Activated CD8-positive, alpha-beta memory T cell treated with anti-CD3 and anti-CD28 coated beads for 4 hours (primary cell): ENCODE measurements at places on chromosomes 2 and 18.

GRCh38 chr2:80519121-80519643 is 214.6 kb upstream of the LRRTM1 start:
- DNase-seq: no peak

- no peak for DNase-seq
These were observed 254.3 kb downstream of the SOX11 start for GRCh38 chr2:5946225-5947115.

DNA sequence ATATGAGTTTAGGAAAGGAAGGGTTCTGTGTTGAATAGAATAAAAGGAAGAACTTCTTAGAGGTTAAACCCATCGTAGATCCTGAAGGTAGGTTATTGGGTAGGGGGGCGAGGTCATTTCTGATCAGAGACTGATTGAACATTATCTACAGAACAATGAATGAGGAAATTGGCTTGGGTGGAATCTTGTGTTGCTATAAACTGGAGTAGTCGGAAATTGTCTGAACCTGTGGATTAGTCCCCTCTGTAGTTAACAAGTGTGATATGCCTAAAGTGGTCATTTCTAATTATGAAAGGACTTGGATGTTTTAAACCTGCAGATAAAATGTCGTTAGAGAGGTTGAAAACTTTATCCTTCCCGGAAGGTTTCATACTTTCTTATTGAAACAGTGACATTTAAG is 42.1 kb downstream of the EML4 start:
- no peak for DNase-seq

GRCh38 chr2:138421971-138422335 is 79.6 kb upstream of the SPOPL start:
- DNase-seq: no peak

DNA sequence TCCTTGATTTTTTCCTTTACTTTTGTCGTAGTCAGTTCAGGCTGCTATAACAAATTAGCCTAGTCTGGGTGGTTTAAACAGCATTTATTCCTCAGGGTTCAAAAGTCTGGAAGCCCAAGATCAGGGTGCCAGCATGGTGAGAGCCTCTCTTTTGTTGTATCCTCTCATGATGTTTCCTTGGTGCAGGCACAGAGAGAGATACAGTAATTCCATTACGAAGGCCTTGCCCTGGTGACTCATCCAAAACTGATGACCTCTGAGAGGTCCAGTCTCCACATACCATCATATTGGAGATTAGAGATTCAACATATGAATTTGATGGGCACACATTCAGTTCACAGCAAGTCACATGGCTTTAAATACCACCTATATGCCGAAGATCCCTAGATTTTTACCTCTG is 253.8 kb downstream of the CYRIA start:
- DNase-seq: no peak

- DNase-seq: no peak
These were observed 327.0 kb upstream of the HS6ST1 start for GRCh38 chr2:128645631-128646030.

GRCh38 chr18:51195086-51195450 is 2.4 kb downstream of the MEX3C start:
- no peak for DNase-seq

- no peak for DNase-seq
These were observed 159.9 kb upstream of the DTNA start for GRCh38 chr18:34550156-34550555.

DNA sequence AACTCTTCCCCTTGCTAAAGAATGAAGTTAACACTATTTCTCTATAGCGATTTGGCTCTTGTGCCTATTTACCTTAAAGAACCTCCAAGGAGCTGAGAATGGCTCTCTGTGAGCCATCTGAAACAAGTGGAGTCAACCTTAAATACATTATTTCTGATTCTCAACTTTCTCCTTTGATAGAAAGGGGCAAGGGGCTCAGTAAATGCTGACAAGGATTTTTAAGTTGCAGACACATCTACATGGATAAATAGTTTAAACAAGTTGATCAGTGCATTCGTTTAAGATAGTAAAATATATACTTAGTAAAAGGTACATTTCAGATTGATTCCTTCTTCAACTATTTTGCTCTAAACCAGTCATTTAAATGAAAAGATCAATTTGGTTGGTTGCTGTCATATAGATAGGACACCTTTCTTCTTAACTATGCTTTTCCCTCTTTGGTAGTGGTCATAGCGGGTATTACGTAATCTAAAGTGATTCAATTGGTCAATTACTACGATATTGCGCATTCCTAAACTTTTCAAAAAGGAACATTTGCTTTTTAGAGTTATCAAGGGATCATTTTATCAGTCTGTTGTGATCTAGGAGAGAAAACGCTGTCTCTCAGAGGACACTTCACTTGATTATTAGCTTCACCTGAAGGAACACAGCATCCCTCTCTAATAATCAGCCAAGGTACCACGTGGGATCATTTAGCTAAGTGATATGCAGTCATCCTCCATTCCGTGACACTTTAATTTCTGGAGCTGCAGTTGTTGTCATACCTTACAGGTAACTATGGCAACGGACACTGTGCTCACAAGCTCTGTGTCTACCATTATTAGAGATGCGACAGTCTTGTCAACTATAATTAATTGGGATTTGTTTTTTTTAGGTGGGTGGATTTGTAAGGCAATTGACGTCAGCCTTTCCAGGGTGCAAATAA is 50.9 kb upstream of the KCNE4 start:
- no peak for DNase-seq

DNA sequence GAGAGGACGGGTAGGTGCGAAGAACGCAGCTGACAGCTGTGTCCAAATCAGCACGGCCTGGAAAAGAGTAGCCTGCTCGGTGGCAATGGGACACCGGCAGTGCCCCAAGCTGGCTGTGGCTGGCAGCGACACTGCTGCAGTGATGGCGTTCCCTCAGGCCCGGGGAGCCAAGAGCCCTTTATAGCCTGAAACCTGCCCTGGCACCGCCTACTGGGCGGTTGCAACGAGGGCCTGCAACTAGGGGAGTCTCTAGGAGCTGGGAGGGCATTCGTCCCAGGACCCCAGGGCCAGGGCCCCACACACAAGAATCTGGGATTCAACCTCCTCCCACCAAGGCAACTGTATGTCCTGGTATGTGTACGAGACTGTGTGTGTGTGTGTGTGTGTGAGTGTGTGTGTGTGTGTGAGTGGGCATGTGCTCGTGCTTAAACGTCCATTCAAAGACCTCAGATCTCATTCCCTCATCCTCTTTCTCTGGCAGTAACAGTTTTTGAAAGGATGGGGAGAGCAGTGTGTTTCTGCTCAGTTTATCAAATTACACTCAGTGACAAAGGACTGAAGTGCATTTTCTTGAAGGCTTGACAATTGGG is 6.8 kb upstream of the CYP26B1 start:
- DNase-seq: no peak

GRCh38 chr18:58135183-58135641 is 91.2 kb downstream of the NEDD4L start:
- DNase-seq: no peak

GRCh38 chr2:70898363-70899240 is 37.1 kb upstream of the ATP6V1B1 start:
- no peak for DNase-seq

- no peak for DNase-seq
These were observed 62.5 kb downstream of the GPR39 start for GRCh38 chr2:132479155-132479554.

DNA sequence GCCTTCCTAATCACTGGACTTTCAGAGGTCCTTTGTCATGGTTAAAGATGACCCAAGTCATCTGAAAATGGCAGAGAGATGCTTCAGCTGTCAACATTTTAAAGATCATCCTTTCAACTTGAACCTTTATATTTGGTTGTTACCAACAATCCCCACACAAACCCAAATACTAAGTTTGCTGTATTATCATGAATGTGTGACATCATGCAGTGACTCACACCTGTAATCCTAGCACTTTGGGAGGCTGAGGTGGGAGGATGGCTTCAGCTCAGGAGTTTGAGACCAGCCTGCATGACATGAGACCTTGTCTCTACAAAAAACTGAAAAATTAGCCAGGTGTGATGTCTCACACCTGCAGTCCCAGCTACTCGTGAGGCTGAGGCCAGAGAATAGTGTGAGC is 55.2 kb upstream of the NRP2 start:
- no peak for DNase-seq

GRCh38 chr2:12412898-12413305 is 303.8 kb upstream of the TRIB2 start:
- no peak for DNase-seq

DNA sequence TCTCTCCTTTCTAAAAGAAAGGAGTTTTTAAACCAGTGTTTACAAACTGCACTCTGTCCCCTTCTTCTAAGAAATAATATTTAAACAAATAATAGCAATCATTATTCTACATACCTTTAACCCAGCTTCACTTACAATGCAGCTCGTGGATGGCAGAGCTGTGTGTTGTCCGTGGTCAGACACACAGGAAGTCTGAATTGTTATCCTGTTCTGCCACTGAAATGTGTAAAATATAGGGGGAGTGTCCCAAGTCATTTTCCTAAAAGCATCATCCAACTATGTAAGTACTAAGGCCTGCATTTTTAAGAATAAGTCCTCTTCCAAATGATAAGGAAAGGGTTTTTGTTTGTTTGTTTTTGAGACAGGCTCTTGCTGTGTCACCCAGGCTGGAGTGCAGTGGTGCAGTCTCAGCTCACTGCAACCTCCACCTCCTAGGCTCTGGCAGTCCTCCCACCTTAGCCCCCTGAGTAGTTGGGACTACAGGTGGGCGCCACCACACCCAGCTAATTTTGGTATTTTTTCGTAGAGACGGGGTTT is 2.7 kb upstream of the PPP4R1 start:
- DNase-seq: no peak

DNA sequence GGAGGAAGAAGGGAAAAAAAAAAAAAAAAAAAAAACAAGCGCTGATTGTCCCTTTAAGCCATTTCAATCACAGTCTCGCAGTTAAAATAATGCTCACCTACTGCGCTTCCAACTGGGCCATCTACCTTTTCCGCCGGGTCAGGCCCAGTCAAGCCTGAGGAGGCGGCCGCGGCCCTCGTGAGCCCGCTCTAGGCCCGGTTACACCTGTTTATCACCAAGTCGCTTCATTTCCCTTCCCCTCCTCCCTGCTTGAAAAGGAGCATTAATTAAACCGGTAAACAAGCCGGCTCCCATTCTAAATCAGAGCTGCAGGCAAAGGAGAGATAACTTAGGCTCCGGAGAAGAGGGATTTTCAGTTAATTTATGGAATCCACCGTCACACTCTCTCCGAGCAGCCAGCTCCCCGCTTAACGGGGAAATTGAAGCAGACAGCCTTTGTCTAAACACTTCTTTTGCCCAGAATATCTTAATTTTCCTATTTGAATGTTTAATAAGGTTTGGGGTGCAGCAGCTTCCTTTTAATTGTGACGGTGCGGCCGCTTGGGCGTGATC is 140.1 kb upstream of the SIX3 start:
- DNase-seq: no peak

GRCh38 chr2:7437716-7438632 is 520.8 kb downstream of the RNF144A start:
- no peak for DNase-seq

- DNase-seq: no peak
These were observed 605 bp downstream of the SLC9A4 start for GRCh38 chr2:102473631-102474030.

- no peak for DNase-seq
These were observed 442.3 kb downstream of the GRB14 start for GRCh38 chr2:164178835-164179465.

GRCh38 chr18:28652654-28653053 is 475.7 kb upstream of the CDH2 start:
- no peak for DNase-seq

GRCh38 chr2:69902213-69902922 is 8.6 kb downstream of the SNRNP27 start:
- DNase-seq: no peak

DNA sequence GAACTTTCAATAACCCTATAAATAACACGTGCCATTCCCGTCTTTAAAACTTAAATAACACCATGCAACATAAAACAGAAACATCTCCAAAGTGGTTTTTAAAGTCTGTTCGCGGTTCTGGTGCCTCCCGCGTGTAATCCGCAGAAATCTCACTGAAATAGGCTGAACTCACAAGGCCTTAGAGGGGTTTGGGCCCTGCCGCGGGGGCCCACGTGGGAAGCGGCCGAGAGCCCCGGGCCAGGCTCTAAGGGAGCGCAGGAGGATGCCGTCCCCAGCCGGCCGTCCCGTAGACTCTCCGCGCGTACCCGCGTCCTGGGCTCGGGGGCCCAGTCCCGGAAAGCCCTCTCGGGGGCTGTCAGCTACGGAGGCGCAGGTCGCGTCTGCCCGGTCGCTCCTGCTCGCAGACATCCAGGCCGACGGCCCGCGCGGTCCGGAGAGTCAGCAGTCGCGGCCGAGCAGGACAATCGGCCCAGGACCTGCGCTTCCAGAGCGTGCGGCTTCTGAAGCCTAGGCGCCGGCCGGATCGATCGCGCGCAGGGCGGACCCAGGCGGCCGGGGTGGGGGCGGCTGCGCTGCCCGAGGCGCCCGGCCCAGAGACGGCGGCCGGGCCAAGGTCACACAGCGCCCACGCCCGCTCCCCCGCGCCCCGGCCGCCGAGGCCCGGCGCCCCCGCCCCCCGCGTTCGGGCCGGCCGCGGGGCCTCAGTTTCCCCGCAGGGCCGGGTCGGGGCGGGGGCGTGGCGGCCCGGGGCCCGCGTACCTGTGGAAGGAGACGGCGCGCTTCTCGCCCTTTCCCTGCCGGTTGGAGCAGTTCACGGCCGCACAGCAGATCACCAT is 558 bp downstream of the THAP4 start:
- no peak for DNase-seq

GRCh38 chr2:46794693-46795317 is 120.8 kb downstream of the MCFD2 start:
- no peak for DNase-seq

DNA sequence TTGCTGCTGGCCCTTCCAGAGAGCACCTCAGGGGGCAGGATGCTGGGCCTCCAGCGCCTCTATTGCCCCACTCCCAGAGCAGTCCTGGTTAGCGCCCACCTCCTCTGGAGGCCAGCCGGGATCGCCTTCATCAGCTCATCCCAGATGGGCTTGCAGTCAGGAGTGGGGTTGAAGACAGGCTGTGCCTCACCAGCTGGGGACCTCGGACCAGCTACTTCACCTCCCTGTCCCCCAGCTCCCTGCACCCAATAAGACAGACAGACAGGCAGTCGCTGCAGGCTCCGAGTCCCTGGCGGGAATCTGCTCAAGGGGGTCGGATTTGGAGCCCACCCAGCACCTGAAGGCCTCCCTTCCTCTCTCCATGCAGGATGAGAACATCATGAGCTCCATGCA is 18.9 kb upstream of the FAHD2A start:
- DNase-seq: no peak

- DNase-seq: no peak
These were observed 162.3 kb downstream of the ACKR3 start for GRCh38 chr2:236731767-236732580.
